Thoracic aorta (tissue), 2 donors: ENCODE measurements at places on chromosomes 16 and 17. TPM values are rescaled to one million over a fixed set of nuclear protein-coding genes. Genes with fewer than 3 reads are reported as not detected.

GRCh38 chr17:40122136-40122998, 596 bp downstream of the MSL1 start:
- DNase-seq, result no peak

GRCh38 chr16:55955845-55956244, 80.7 kb upstream of the CES5A start:
- no peak for DNase-seq

- DNase-seq, result no peak
Measured at GRCh38 chr17:77459018-77459755, 318.4 kb downstream of the SEC14L1 start.

GRCh38 chr16:15676506-15676905, 26.5 kb downstream of the NDE1 start:
- no peak for DNase-seq

DNA sequence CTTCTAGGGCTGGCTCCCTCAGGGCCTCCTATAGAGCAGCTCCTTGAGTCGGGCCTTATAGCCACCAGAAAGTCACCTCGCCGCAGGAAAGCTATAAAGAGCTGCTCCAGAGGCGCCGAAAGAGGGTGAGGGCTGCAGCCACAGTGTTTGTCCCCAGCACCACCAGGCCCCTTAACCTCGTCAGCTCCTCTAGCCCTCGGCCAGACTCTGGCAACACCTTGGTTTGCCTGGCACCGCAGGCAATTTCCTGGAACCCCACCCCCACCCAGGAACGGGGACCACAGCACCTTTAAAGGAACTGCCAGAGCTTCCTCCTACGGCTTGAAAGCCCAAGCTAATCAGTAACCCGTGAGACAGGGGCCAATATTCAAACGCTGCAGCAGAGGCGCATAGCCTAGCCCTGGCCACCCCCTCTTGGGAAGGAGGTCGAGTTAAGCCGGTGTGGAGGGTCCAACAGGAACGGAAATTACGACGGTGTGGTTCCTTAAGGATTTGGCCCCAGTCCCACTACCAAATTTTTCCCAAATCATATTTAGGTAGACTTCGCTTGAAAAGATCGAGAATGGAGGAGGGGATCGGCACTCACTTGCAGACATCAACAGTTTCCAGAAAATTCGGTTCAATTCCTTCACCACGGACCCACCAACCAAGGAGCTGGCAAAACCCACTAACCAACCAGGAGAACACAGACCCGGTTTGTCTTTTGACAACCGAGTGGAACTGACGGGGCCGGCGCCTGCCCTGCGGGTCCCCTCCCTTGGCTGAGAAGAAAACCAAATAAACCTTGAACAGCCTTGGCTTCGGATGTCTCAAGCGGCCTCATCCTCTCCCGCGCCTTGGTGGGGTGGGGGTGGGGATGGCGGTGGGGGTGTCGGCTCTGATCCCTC, 3.0 kb downstream of the HOXB6 start:
- DNase-seq, result no peak

- DNase-seq, result no peak
Measured at GRCh38 chr16:1708083-1708767, 2.2 kb downstream of the MAPK8IP3 start.

DNA sequence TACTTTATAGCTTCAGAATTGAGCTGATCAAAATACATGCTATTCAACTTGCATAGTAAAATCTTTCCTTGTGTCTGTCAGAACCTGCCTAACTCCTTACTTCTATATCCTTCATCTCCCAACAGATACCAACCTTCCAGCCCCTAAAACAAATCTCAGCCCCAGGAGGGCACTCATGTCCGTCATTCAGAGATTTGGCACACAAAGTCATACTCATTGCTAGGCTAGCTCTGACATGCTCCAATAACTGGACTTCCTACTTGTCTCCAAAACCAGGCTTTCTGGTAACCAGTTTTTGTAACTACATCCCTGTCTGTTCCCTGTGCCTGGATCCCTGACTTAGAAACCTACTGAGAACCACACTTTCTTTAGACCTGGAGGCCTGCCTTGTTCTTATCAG, 37.5 kb upstream of the DHX40 start:
- DNase-seq, result no peak

GRCh38 chr16:84308120-84308519, 13.4 kb downstream of the WFDC1 start:
- no peak for DNase-seq

DNA sequence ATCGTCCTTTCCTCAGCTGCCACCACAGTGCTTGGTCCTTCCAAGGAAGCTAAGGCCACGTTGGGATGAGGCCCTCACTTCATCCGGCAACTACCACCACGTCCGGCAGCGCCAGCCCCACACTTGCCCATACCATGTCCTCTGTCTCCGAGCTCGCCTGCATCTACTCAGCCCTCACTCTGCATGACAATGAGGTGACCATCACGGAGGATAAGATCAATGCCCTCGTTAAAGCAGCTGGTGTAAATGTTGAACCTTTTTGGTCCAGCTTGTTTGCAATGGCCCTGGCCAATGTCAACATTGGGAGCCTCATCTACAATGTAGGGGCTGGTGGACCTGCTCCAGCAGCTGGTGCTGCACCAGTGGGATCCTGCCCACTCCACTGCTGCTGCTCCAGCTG, 44.9 kb downstream of the TTC19 start:
- DNase-seq, result no peak

DNA sequence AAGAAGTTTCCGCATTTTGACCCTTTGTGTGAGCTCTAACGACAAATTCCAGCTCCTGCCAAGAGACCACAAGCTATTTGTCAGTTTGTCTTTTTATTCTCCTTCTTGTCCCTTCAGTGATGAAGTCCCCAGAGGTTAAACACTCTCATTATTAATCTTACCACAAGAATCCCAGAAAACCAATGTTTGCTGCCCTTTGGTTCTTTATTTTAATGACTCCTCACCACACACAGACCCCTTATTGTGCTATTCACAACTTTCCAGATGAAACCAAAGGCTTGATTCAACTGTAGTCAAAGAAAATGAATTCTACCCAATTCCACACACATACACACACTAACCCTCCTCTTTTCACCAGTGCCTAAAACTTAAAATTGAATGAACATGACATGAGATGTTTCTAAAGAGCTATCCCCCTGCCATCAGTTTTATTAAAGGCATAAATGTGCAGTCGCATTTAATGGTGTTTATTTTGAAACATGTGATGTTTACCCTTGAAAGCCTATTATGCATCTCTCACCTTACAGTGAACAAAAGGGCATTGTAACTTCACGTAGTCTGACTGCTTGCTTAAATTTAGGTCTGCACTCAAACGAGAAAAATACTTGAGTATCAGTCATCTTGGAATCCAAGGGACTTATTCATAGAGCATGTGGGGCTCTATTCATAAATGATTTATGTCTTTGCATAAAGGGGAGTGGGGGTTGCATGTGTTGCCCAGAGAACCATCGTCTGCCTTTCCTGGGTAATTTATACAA, 44.1 kb downstream of the PCTP start:
- no peak for DNase-seq

DNA sequence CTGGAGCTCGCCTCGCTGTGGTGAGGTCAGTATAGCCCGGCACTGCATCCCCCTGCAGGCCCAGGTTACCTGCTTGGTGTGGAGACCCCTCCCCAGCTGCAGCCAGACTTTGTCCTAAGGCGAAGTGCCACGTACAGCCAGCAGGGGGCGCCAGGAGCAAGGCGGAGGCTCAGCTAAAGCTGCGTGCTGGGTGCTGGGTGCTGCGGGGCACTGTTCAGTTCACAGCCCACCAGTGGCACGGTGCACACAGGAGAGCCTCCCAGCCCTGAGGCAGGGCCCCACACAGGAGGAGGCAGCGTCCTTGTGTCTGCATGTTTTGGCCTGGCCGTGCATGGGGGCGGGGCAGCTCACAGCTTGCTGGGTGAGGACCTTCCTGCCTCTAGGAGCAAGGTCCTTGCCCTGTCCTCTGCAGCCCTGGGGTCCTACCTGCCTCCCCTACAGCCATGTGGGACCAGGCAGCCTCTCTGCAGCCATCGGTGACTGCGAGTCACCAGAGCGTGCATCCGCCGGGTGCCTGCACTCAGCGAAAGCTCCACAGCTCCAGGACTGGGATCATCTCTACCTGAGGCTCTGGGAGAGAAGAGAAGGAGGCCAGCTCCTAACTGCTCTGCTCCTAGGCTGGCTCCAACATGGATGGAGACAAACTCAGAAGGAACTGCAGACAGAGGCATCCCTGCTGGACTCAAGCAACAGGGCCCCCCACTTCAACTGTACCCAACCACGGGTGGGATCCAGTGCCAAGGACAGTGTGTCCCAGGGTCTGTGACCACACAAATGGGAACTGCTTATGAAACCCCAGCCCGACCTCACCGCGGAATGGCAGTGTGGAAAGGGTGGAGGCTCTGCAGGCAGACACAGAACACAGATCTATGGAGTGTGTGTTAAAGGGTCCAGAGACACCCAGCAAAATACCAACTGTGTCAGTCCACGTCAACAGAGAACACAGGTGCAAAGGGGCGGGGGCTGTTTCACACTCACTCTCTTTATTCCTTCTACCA, 19.0 kb downstream of the SLC7A5 start:
- DNase-seq, result no peak

- DNase-seq, result no peak
Measured at GRCh38 chr17:61468263-61468907, 16.2 kb downstream of the TBX4 start.

GRCh38 chr17:77321649-77322513, 181.1 kb downstream of the SEC14L1 start:
- no peak for DNase-seq

DNA sequence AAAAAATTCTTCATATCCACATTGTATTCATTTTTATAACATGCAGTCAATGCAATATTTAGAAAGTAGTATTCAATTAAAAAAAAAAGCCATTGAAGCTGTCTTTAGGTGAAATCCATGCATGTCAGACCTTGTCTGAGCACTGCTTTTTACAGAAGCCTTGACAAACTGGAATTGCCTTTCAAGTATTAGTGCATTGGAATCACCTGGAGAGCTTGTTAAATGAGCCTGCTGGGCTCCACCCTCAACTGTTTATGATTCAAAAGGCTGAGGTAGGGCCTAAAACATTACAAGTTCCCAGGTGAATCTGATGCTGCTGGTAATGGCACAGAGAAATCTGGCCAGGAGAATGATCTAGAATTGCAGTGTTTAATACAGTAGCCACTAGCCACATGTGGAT, 85.8 kb downstream of the HIC1 start:
- DNase-seq, result no peak

DNA sequence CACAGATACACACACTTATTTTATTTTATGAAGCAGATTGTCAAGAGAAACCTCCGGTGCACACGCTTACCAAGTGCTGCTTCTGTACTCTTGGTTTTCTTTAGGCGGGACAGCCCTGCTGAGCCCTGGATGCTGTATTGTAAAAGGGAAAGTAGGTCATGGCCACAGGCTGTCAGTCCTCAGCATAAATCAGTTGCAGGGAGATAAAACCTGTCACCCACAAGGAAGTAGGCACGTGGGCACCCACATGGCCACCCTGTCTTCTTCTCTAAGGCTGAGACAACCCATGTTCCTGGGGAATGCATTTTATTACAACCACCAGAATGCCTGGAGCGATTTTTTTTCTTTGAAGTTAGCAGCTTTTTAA, 59.3 kb downstream of the ASIC2 start:
- no peak for DNase-seq

DNA sequence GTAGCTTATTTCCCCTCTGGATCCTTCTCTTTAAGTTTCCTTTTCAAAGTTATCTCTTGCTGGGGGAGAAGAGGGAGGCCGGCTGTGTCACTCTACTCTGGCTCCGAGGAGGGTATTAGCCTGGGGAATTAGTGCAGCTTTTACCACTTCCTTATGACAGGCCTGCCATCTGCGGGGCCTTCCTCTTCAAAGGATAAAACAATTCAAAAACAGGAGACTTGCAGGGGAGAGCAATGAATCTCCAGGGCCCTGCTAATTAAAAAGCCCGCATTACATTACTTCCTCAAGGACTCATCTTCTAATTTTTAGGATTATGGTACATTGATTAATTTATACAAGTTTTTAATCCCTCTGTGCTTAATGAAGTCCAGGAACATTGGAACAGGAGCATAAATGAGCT, 190.9 kb upstream of the CDH5 start:
- no peak for DNase-seq

DNA sequence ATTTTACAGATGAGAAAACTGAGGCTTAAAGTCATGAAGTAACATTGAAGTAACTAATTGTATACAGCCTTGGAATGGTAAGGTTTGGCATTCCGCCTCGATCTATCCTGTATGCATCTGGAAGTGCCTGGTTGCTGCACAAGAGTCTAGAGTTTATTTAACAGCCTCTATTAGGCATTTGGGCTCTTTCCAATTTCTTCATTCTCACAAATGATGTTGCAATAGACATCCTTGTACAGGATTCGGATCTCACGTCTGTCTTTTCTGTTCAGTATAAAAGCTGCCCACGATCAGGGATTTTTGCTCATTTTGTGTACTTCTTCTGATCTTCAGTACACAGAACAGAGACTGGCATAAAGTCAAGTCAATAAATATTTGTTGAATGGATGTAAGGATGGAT, 100.5 kb downstream of the AIPL1 start:
- no peak for DNase-seq

DNA sequence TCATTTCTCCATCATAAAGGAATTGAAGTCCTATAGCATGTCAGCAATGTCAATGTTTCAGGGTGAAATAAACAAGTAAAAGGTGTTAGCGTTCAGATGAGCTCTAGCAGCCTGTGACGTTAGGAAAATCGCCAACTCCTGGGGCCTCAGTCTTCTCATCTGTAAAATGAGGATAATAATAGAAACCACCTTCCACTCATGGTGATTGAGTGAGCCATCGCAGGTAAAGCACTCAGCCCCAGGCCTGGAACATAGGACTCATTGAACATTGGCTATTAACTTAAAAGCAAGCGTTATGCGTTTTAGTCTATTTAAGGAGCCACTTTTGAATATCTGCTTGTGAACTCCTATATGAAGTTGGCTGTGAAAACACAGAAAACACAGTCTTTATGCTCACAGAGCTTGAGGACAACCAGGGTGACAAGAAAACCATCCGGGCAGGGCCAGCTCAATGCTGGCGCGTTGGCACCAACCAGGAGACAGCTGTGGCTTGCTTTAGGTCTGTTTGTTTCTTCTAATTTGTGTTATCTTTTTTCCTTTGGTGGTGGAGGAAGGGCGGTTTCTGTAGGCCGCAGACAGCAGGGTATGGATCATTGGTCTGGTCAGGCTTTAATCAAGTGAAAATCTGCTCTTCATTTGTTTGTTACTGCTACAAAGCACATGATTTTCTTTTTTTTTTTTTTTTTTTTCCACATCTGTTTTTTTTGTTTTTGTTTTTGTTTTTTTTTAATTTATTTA, 35.7 kb upstream of the MED9 start:
- DNase-seq, result no peak

GRCh38 chr17:39096508-39097149, 54.8 kb downstream of the PLXDC1 start:
- no peak for DNase-seq

The DUS2 gene
- total RNA-seq, result 8.4 TPM

The SLC52A1 gene
- not detected for total RNA-seq

The NFE2L1 gene
- 155 TPM for total RNA-seq

The NXPH3 gene
- total RNA-seq, result 131 TPM

The KRT23 gene
- total RNA-seq, result 0.54 TPM

The SLC25A10 gene
- 2.2 TPM for total RNA-seq

The NAGS gene
- total RNA-seq, result 0.92 TPM

The AANAT gene
- not detected for total RNA-seq

The TP53TG3 gene
- not detected for total RNA-seq

The CCL17 gene
- total RNA-seq, result not detected

The BIRC5 gene
- total RNA-seq, result 4.2 TPM
